ENCODE measurements at places on chromosomes 12 and 14.

DNA sequence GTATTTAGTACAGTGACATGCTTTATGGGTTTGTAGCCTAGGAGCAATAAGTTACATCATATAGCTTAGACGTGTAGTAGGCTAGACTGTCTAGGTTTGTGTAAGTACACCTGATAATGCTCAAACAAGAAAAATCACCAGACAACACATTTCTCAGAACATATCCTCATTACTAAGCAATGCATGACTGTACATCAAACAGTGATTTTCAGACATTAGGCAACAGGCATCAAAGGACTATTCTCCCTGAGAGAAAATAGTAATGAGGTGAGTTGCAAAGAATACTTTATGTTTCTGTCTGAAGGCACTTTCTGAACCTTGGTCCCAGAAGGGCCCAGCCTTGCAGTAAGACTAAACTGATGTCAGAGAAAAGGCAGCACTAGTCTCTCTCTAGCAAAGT lies 48.4 kb upstream of the SYT10 start:
- no peak for DNase-seq

- DNase-seq: no peak
Observed at GRCh38 chr12:128690641-128691040, 133.1 kb downstream of the SLC15A4 start.

DNA sequence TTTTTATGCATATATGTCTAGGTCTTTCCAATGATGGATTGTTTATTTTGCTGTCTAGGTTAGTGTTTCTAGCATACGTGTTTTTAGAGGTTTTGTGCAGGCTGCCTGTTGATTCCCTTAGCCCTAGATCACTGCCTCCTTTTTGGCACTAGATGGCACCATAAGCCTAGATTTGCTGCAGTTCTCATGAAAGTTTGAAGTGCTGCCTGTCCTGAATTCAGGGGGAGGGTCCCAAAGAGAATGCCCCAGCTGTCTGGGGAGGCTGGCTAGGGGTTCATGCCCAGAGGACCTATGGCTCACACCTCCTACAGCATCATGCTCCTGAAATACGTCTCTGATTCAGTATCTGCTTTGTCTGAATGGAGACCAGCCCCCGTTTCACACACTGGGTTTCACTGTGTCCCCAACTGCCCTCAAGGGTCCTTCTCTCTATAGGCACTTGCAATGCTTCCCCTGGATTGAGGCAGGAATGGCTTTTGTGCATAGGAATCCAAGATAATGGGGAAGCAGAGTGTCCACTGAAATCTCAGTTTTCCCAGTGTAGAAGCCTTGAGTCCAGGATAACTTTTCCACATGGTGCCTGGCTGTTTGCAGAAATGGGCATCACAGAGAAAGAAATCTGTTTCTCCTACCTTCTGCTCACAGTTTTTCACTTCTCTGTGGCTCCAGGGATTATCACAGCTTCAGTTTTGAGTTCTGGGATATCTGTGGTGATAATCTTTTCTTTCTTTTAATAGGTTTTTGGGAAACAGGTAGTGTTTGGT lies 14.2 kb upstream of the TXNRD1 start:
- DNase-seq: peak; percentile 58

GRCh38 chr14:34538871-34539406 lies 562 bp downstream of the EAPP start:
- no peak for DNase-seq

DNA sequence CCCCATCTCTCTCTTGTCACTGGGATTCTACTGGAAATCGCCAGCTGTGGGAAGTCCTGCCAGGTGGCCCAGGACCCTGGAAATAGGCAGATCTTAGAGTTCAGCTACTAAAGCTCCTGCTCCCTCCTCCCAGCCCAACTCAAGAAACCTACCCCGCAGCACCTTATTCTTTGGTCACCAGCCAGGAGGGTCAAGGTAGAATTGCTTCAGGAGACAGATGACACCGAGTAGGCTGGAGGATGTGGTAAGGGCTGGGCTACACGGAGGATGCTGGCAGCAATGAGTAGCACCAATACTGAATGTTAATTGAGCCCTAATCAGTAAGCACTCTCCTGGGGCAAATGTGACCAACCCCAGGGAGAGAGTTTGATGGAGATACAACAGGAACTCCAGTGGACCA lies 119.7 kb upstream of the VASH1 start:
- DNase-seq: no peak

- no peak for DNase-seq
Observed at GRCh38 chr12:49008943-49009342, 9.6 kb downstream of the PRKAG1 start.

DNA sequence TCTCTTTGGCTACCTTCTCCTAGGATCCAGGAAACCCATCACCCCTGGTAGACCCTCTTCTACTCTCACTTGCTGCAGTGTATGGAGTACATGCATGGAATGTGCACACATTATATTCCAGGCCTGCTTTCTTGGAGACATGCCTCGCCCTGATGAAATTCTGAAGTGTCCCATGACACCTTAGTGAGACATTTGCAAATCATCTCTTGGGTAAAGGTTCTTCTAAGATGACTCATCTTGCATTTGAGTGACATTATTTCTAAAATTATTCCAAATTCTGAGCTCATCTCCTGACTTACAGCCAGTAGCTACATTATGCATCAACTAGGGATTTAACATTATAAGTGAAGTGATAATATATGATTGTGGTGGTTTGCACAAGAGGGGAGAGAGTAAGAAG lies 49.8 kb downstream of the SDR9C7 start:
- DNase-seq: no peak

DNA sequence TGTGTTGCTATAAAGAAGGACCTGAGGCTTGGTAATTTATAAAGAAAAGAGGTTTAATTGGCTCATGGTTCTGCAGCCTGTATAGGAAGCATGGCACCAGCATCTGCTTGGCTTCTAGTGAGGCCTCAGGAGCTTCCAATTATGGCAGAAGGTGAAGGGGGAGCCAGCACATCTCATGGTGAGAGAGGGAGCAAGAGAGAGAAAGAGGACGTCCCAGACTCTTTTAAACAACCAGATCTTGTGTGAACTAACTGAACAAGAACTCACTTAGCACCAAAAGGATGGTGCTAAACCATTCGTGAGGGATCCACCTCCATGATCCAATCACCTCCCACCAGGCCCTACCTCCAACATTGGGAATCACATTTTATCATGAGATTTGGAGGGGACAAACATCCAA lies 6.1 kb upstream of the SNAPC1 start:
- no peak for DNase-seq

DNA sequence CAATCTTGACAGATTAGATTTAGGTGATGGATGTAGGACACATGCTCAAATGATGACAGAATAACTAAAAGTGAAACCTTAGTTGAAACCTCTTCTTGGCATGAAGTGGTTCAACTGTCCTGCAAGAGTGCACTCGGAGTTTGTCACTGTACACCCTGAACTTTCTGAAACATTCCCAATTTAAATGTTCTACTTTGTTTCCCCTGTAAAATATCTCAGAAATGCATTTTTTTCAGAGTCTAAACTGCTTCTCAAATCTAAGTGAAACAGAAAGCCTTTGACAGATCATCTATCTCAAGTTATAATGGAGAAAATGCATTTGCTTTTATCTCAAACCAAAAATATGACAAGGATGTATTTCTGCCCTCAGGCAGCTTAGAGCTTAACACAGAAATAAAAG lies 66.0 kb downstream of the BHLHE41 start:
- no peak for DNase-seq

- no peak for DNase-seq
Observed at GRCh38 chr14:82047777-82048470, 514.3 kb upstream of the SEL1L start.

DNA sequence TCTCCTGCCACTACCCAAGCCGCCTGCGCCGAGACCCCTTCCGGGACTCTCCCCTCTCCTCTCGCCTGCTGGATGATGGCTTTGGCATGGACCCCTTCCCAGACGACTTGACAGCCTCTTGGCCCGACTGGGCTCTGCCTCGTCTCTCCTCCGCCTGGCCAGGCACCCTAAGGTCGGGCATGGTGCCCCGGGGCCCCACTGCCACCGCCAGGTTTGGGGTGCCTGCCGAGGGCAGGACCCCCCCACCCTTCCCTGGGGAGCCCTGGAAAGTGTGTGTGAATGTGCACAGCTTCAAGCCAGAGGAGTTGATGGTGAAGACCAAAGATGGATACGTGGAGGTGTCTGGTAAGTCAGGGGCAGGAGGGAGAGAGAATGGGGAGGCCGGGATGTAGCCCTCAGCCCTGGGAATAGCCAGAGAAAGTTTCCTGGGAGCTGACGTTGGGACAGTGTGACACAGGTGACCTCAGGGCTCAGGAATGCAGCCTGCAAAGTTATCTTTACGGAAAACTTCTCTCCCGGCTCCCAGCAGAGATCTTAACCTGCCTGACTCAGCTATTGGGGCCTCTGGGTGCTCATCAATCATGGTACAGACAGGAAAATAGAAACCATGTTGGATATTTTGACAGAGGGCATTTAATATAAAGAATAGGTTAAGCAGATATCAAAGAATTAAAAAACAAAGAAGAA lies 747 bp downstream of the HSPB8 start:
- no peak for DNase-seq

GRCh38 chr12:6442836-6443235 lies 1.9 kb upstream of the CD27 start:
- no peak for DNase-seq

- no peak for DNase-seq
Observed at GRCh38 chr14:35335388-35336092, 43.4 kb downstream of the PSMA6 start.

- no peak for DNase-seq
Observed at GRCh38 chr12:20274008-20274407, 94.3 kb upstream of the PDE3A start.

- no peak for DNase-seq
Observed at GRCh38 chr12:70785896-70786295, 134.6 kb downstream of the PTPRR start.

DNA sequence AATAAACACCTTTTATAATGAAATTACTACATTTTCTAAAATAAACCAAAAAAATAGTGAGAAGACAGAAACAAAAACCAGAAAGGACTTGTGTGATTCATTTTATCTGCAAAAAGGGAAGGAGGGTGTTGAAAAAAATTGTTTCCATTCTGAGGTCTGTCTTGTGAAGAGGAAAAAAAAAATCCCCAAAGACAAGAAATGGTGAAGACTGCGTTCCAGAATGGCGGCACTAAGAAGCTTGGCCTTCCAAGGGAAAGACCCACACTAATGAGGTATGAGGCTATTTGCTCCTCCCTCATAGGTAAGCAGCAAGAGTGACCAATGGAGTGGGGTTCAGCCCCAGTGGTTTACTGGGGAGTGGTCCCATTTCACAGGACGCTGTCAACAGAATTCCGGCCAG lies 35.0 kb downstream of the GNPTAB start:
- peak; percentile 72 for DNase-seq

GRCh38 chr14:73785834-73786635 lies 65.6 kb upstream of the PTGR2 start:
- peak; percentile 31 for DNase-seq

- DNase-seq: no peak
Observed at GRCh38 chr12:84757978-84758377, 154.6 kb downstream of the SLC6A15 start.

DNA sequence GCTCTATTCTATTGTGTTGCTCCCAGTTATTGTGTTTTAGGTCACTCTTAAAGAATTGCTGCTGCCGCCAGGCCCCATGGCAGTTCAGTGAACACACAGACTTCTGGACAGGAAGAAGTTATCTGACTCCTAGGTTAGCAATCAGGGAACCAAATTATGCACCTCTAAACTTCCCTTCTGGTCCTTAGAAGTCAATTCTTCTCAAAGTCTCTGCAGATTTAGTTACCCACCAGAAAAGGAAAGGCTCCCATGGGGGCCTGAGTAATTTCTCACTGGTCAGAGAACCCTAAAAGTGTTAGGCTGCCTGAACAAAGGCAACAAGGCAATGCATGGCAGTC lies 10.0 kb downstream of the EMP1 start:
- DNase-seq: no peak

GRCh38 chr12:84856156-84856900 lies 56.3 kb downstream of the SLC6A15 start:
- no peak for DNase-seq

- DNase-seq: no peak
Observed at GRCh38 chr12:11687528-11687927, 38.1 kb downstream of the ETV6 start.

- DNase-seq: no peak
Observed at GRCh38 chr14:103280278-103280928, 53.6 kb upstream of the EIF5 start.

DNA sequence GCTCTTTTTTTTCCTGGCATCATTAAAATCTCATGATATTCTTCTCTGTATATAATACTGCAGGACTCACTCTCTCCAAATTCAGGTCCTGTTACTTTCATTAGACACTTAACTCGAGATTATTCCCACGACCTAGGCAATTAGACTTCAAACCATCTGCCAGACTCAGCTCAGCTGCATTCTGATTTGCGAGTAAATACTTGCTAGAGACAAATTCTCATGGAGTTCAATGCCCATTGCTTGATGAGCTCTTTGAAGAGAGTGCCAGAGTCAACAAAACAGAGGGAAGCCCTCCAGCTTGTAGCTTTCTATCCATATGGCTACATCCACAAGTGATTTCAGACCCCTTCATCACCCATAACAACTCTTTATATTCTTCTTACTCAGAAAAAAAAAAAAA lies 88.3 kb downstream of the GTF2A1 start:
- no peak for DNase-seq

GRCh38 chr12:65656891-65657351 lies 167.4 kb upstream of the HMGA2 start:
- no peak for DNase-seq

DNA sequence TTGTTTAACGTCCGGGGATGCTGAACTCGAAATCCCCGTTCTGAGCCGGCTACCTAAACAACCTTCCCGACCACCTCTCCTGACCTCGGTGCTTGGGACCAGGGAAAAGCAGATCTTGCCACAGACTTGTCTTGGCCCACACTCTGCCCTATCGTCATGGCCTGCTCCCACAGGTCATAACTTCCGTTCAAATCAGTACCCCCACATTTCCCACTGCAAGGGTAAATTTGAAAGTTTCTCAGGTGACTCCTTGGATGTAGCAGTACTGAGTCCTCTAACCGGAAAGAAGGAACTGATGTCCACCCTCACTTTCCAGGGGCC lies 612 bp upstream of the RBM23 start:
- no peak for DNase-seq

- DNase-seq: no peak
Observed at GRCh38 chr12:16607906-16608775, 2.2 kb upstream of the LMO3 start.

- DNase-seq: no peak
Observed at GRCh38 chr12:105036937-105037649, 47.2 kb downstream of the ALDH1L2 start.

DNA sequence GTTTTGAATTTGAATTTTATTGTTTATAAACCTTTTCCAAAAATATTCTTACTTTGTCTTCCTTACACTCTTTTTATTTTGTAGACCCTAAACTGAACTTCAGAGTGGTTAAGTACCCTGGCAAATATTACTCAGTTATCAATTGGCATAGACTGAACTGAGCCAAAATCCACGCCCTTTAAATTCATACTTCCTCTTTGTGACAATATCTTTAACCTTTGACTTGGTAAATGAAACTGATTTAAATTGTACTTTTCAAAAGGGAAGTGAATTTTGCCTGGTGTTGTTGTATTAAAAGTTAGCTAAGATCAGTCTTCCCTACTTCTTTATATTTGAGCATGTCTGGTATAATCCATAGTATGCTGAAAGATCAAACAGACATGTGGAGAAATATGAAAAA lies 184.3 kb upstream of the USP15 start:
- DNase-seq: no peak

All from bone marrow (tissue), 2 donors.